MM.1S (cell line): ENCODE measurements at places on chromosomes 5 and 9.

- no peak for DNase-seq
- H3K4me3 ChIP-seq, result no peak overlapping the region
- H3K27ac ChIP-seq, result no peak overlapping the region
- no peaks in the 10 kb centered on the region for H3K27me3 ChIP-seq
- H3K4me1 ChIP-seq, result no peaks in the 10 kb centered on the region
Observed at GRCh38 chr9:7209016-7209715, 451.4 kb downstream of the KDM4C start.

DNA sequence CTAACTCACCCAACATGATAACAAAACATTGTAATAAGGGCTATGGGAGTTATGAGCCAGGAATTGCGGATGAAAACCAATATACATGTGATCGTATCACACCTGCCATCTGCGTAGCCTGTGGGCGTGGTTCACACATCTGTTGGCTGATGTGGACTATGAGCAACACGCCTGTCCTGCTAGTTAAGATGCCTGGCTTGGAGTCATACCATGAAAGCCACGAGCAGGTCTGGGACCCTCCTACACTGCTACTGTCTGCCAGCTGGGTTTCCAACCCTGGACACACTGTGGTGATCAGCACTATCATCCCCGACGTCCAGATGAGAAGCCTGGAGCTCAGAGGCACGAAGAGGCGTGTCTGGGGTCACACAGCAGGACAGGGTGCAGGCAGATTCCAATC lies 40.2 kb downstream of the STK10 start:
- H3K4me3 ChIP-seq, result no peak overlapping the region
- peaks cover 7% of the 10 kb centered on the region for H3K4me1 ChIP-seq
- 0 out of 2 replicates have a peak, but pooled peaks cover 2% of the 10 kb centered on the region for H3K36me3 ChIP-seq
- no peak overlapping the region for H3K27ac ChIP-seq
- no peaks in the 10 kb centered on the region for H3K27me3 ChIP-seq

GRCh38 chr9:116002181-116002580 lies 151.4 kb upstream of the PAPPA start:
- no peak overlapping the region for H3K4me3 ChIP-seq
- DNase-seq, result no peak
- H3K27me3 ChIP-seq, result no peaks in the 10 kb centered on the region
- H3K36me3 ChIP-seq, result no peaks in the 10 kb centered on the region
- no peaks in the 10 kb centered on the region for H3K4me1 ChIP-seq

GRCh38 chr9:73118898-73119554 lies 32.6 kb upstream of the ANXA1 start:
- no peak overlapping the region for H3K27ac ChIP-seq
- no peak overlapping the region for H3K4me3 ChIP-seq
- no peaks in the 10 kb centered on the region for H3K27me3 ChIP-seq
- H3K4me1 ChIP-seq, result peaks cover 17% of the 10 kb centered on the region

GRCh38 chr5:172336676-172337285 lies 53.2 kb upstream of the UBTD2 start:
- DNase-seq, result no peak
- peaks cover 48% of the 10 kb centered on the region for H3K27me3 ChIP-seq
- H3K36me3 ChIP-seq, result no peaks in the 10 kb centered on the region
- H3K4me1 ChIP-seq, result no peaks in the 10 kb centered on the region
- no peak overlapping the region for H3K27ac ChIP-seq
- no peak overlapping the region for H3K4me3 ChIP-seq
